ENCODE measurements at places on chromosomes 5 and 9. TPM values are rescaled to one million over a fixed set of nuclear protein-coding genes. Genes with fewer than 3 reads are reported as not detected.

GRCh38 chr9:99004717-99005460 is 61.2 kb downstream of the COL15A1 start:
- DNase-seq = no peak

- DNase-seq = no peak
Observed at GRCh38 chr5:131671994-131672655, 37.1 kb upstream of the RAPGEF6 start.

DNA sequence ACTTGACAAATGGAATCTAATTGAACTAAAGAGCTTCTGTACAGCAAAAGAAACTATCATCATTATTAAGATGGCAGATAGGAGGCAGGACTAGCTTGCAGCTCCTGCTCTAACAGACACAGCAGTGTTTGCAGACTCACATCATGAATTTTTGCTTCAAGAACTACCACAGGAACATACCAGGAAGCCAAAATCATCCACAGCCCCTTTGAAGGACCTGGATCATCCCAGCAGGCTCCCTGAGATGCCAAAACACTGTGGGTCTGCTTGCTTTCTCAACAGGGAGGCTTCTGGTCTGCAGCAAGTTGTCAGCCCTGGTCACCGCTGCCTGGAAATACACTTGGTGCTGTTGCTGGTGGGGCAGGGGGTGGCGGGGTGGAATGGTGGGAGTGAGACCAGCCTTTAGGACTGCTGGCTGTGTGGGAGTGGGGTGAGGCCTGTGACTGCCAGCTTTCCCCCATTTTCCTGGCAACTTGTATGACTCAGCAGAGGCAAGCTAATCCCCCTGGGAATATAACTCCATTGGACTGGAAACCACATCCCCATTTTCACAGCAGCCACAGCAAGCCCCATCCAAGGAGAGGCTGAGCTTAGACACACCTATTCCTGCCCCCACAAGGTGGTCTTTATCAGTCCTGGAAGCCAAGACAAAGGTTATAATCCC is 533.8 kb upstream of the CYLC2 start:
- DNase-seq = no peak

SPINK13 gene
- not detected for total RNA-seq

- DNase-seq = no peak
Observed at GRCh38 chr9:118962426-118962825, 406.8 kb downstream of the BRINP1 start.
